ENCODE measurements at places on chromosomes 2 and 18.

- DNase-seq: no peak
Observed at GRCh38 chr18:49621717-49622351, 60.0 kb downstream of the LIPG start.

DNA sequence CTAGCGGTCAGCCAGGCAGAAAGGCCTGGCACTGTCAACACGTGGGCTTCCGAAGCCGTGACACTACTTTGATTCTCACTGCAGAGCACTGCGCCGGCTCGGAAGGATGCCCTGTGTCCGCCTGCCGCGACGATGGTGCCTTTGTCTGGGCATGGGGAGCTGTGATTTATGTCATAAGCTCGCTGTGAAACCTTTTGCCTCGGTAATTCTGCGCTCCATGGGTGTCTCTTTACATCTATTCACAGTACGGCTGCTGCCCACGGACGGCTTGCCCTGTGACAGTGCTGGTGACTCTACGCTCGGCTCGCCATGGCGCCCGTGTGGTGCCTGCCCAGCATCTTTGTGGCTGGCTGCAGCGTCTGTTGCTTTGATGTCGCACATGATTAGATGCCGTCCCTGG lies 43.1 kb upstream of the GBX2 start:
- no peak for DNase-seq

- DNase-seq: no peak
Observed at GRCh38 chr2:164205347-164205746, 415.9 kb downstream of the GRB14 start.

DNA sequence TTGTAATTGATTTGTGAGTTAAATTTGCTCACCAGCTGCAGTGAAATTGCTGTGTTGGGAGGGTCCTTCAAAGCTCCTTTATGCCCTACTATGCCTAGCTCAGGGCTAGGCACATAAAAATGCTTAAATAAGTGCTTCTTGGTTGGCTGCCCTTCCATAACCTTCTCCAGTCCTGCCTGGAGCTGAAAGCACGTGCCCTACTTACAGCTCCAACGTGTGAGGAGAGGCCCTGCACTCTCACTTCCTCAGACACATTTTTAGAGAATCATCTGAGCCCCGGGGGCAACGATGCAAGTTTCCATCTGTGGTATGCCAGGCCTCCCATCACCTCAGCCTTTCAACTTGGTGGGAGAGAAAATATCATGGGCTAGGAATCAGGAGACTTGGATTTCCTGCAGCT lies 202.7 kb downstream of the BCL11A start:
- no peak for DNase-seq

DNA sequence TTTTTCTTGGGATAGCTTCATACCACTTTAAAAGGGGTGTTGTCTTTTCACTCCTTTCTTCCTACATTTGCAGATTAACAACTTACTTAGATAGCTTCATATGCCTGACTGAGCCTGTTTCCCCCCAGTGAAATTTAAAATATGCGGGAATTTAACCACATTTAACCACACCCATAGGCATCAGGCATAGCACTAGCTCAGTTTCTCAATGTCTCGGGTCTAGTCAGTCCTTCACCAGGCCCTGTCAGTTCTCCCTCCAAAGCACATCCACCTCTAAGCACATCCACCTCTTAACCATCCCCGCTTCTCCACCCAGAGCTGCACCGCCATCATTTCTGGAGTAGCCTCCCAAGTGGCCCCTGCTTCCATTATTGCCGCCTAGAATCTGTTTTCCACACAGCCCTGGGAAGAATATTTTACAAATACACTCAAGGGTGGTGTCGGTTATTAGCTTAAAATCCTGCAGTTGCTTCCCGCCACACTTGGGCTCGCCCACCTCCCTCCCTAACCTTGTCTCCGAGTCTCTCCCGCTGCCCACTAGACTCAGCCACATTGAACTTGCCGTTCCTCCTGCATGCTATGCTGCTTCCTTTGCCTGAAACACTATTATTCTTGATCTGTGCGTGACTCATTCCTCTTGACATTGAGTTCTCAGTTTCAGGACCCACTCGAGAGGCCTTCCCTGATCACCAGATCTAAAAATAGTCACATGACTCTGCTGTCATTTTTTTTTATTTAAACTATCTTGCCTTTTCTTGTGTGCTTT lies 68.3 kb downstream of the SPTBN1 start:
- DNase-seq: peak; percentile 13

- no peak for DNase-seq
Observed at GRCh38 chr2:72128843-72129227, 18.8 kb downstream of the CYP26B1 start.

DNA sequence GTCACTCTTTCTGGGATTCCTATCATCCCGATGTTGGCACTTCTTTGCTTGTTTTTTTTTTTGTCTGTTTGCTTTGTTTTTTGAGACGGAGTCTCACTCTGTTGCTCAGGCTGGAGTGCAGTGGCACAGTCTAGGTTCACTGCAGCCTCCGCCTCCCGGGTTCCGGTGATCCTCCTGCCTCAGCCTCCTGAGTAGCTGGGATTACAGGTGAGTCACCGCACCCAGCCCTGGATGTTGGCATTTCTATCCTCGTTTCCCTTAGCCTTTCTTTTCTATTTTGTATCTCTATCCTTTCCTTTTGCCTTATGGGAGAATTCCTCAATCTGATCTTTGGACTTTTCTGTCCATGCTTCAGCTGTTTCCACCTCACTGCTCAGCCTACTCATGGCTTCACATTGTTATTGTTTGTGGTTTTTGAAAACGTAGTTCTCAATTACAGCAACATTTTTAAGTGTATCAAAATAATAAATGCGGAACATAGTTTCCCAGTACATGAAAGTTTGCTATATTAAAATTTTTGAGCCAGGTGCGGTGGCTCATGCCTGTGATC lies 62.1 kb upstream of the ZNF516 start:
- DNase-seq: no peak

DNA sequence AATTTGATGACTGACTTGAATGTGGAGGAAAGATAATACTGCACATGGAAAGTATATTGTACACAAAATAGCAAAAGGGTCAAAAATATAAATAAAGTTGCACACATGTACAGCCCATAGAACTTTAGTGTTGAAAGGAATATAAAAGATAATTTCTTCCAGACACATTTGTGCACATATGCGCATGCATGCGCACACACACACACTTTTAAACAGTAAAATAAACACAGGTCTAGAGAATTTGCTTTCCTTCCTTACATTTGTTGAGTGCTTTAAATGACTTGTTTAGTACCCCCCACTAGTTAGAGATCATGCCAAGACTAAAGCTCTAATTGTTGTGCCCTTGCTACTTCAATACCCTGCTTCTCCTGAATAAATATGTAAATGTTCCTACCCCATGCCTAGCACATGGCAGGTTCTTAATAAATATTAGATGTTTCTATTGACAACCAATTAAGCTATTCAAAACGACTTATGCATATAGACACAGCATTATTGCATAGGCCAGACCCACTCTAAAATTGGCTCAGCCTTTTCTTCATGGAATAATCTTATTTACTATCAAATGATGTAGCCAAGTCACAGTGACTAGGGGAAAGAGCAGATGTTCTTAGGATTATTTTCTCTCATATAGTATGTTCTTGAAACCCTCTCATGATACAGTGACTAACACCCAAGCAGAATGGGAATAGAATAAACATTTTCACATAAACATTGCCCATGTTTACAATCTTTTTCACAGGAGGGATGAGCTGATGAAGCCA lies 165.5 kb upstream of the ACVR2A start:
- no peak for DNase-seq

DNA sequence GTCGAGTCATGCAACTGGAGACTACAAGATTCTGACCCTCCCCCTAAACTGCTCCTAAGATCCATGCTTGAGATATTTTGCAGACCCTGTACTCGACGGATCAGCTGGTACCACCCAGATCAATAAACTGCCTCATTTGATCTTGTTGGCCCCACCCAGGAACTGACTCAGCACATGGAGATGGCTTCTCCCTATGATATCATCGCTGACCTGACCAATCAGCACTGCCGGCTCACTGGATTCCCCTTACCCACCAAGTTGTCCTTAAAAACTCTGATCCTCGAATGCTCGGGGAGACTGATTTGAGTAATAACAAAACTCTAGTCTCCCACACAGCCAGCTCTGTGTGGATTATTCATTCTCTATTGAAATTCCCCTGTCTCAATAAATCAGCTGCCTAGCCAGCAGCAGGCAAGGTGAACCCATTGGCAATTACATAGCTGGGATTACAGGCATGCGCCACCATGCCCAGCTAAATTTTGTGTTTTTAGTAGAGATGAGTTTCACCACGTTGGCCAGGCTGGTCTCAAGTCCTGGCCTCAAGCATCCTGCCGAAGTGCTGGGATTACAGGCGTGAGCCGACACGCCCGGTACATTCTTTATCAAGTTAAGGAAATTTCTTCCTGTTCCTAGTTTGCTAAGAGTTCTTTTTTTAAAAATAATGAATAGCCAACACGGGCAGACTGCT lies 43.6 kb downstream of the VPS54 start:
- peak; percentile 32 for DNase-seq

- DNase-seq: no peak
Observed at GRCh38 chr2:101380376-101380775, 6.9 kb downstream of the CREG2 start.

DNA sequence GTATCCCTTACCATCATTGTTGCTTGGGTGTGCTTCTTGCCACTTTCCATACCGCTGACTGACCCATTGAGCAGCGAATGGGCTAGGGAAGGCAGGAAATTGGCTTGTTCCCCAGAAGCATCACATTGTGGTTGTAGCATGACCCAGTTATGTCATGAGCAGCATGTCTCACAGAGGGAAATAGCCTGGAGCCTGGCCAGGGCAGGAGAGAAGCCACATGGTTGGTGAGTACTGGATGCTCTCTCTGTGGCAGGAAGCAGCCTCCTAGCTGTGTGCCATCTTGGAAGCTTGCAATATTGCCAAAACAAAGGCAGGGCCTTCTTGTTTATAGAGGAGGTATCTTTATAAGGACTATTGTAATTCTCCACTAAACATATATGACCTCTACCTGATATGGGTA lies 482.6 kb downstream of the PIK3C3 start:
- DNase-seq: no peak

- DNase-seq: no peak
Observed at GRCh38 chr18:32930695-32931301, 158.0 kb upstream of the KLHL14 start.
